ENCODE measurements at places on chromosomes 2 and 18. TPM values are rescaled to one million over a fixed set of nuclear protein-coding genes. Genes with fewer than 3 reads are reported as not detected.

DNA sequence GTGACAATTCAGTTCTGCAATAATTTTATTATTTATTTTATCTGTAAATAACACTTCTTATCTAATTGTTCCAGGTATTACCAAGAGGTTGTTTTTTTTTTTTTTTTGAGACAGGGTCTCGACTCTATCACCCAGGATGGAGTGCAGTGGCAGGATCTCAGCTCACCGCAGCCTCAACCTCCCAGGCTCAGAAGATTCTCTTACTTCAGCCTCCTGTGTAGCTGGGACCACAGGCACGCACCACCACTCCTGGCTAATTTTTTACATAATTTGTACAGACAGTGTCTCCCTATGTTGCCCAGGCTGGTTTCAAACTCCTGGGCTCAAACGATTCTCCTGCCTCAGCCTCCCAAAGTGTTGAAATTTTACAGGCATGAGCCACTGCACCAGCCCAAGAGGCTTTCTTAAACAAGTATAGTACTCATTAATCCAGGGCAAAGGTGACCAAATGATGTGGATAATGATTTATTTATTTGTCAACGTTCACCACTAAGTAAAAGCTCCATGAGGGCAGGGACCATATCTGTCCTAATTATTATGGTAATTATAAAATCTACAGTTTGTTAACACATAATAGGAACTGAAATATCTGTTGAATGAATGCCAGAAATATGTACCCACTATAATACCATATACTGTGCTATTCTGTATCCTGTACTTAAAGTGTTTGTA lies 12.0 kb downstream of the STK17B start:
- no peak for DNase-seq

- peak; percentile 39 for DNase-seq
Measured at GRCh38 chr2:233380132-233380895, 26.0 kb downstream of the DGKD start.

GRCh38 chr2:142140434-142140845 lies 9.6 kb upstream of the LRP1B start:
- DNase-seq, result no peak

DNA sequence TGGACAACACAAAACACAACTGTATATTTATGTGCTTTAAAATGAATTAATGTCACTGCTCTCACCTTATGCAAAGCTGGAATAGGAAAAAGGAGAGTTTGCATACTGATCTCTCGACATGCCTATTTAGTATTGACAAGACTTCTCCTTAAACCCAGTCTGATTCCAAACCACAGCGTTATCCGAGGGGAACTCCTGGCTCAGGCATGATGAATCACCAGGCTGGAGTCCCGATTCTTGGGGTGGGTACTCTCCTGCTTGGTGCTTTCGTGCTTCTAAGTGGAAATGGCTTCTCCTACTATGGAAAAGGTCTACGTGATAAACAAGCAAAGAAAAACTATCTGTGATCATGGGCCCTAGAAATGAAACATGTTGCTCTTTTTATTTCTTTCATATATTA lies 88.9 kb upstream of the SLC35G4 start:
- no peak for DNase-seq

GRCh38 chr2:5885451-5886173 lies 193.4 kb downstream of the SOX11 start:
- DNase-seq, result no peak

DNA sequence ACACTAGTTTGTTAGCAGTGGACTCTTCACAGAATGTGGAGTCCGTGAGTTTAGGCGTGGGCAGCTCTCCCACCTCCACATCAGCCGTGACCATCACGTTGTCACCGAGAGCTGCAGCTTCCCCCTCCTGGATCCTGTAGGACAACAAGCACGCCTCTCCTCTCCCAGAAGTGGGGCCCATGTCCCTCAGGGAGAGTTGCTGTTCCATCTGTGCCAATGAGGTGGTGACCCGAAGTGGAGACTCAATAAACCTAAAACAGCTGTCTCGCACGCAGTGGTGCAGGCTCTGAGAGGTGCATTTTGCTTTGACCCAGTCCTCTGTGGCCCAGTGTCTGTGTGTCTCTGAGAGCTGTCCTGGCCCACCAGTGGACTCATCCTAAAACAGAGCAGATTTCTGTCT lies 456.5 kb upstream of the SOX11 start:
- no peak for DNase-seq

DNA sequence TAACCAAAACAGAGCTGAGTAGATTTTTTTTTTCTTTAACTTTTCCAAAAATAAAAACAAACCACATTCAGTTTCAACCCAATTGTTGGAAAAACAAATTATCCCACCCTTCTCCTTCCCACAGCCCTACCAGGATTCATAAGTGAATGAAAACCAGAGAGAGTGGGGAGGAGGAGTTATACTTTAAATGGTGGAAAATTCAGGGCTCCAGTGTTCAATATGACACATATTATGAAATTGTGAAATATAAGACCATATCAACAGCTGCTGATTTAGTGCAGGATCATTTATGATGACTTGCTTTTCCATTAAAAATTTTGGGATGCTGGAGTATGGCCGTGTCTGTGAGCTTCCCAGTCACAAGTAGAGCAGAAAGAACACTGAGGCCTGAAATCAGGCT lies 26.7 kb downstream of the COLEC12 start:
- DNase-seq, result no peak

DNA sequence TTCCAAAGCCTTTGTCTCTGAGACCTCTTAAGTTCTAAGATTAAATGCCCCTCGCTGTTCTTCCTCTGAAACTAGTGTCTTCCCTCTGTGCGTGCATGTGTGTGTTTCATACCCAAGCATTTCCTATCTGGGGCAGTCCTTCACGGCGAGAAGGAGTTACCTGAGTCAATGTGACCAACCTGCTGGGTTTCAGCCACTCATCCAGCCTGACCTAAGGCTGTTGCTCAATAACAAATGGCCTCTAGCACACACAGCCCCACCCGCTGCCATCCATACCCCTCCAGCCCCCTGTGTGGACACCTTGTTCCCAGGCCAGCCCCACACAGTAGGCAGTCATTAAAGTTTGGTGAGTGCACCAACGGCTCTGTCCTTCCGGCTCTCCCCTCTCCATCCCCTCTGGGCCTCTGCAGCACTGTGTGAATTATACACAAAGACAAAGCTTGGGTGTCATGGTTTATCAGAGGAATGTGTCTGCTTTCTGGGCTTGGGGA lies 53.8 kb upstream of the FOSL2 start:
- peak; percentile 55 for DNase-seq

DNA sequence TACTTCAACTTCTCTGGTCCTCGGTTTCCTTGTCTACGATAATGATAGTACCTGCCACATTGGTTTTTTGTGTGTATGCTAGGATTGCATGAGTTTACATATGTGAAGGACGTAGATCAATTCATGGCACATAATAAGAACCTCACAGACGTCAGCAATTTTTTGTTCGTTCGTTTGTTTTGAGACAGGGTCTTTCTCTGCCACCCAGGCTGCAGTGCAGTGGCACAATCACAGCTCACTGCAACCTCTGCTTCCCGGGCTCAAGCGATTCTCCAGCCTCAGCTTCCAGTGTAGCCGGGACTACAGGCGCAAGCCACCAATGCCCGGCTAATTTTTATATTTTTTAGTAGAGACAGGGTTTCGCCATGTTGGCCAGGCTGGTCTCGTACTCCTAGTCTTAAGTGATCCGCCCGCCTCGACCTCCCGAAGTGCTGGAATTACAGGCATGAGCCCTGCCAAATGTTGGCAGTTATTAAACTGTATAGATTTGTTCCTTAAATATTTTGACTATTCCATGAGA lies 756 bp upstream of the SLC35F5 start:
- no peak for DNase-seq

GRCh38 chr18:62784338-62784965 lies 69.1 kb downstream of the PHLPP1 start:
- no peak for DNase-seq

DNA sequence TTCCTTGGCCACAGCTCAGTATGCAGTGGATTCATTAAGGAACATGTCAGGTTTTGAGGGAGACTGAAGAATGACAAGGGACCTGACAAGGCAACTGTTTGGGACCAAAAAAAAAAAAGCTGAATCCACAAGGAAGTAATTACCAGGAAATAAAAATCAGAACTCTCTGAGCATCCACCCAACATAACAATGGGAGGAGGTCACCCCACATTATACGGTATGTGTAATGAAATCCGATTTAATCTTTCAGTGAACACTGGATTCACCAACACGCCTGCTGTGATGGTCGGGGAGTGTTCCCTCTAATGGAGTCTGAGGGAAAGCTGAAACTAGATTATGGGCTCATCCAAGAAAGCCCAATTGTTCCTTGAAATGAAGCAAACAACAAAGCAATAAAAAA lies 329.3 kb downstream of the ETAA1 start:
- DNase-seq, result no peak

DNA sequence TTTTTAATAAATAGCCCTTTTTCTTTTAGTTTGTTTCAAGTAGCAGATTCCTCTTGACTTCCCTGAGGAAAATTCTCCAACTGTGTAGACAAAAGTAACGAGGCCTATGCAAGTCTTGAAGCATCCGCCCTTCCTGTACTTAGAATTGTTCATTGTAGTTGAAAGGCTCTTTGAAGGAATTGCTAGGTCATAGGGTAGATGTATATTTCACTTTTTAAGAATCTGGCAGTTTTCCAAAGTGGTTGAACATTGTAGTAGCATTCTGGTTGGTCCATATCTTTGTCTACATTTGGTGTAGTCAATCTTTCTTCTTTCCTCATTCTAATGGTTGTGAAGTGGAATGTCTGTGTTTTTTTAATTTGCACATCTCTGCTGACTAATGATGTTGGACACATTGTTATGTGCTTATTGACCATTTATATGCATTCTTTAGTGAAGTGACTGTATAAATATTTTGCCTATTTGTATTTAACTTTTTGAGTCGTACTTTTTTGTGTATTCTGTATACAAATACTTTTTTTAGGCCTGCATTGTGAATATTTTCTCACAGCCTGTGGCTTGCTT lies 5.6 kb upstream of the SERPINB11 start:
- DNase-seq, result no peak

DNA sequence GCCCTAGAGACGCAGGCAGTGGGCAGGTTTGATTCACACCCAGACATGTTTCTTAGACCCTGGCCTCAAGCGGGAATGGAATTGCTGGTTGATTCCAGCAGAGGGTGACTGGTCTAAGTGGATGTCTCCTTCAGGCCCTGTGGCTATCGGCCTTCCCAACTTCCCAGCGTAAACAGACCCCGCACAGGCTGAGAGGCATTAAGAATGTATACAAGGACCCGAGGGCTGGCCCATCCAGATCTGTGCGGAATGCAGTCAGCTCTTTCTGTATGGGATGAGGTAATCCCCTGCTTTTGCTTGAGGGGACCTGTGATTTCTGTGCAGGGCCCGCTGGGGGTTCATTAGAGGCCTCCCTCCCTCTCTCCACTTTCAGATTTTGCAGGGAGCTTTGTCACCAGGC lies 6.5 kb downstream of the ACKR3 start:
- DNase-seq, result no peak

GRCh38 chr2:84302513-84303412 lies 156.3 kb downstream of the SUCLG1 start:
- DNase-seq, result no peak

- DNase-seq, result peak; percentile 83
Measured at GRCh38 chr2:131635611-131636010, 107.9 kb downstream of the CCDC74A start.

- DNase-seq, result no peak
Measured at GRCh38 chr2:121974897-121975661, 219.6 kb downstream of the TSN start.

DNA sequence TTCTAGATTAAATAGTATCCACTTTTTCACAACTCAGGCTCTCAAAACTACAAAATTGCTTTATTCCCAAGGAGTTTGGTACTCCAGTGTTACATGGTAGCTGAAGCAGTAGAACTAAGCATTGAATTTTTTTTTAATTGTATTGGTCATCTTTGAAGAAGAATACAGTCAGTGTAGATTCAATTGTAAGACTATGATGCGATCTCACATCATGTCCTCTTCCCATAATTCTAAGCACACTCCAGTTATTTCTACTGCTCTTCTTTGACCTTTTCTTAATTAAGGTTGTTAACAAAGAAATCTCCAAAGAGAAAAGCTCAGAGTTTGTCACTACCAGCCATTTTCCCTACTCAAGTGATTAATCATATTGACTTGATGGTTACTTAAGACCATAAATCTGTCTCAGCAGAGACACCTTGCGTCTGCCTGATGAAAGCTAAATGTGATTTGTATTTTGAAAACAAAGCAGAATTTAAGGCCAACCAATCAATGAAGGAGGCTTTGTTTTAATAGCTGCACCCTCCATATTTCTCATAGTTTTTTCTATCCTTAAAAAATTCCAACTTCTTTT lies 130.2 kb downstream of the DTNA start:
- DNase-seq, result no peak

DNA sequence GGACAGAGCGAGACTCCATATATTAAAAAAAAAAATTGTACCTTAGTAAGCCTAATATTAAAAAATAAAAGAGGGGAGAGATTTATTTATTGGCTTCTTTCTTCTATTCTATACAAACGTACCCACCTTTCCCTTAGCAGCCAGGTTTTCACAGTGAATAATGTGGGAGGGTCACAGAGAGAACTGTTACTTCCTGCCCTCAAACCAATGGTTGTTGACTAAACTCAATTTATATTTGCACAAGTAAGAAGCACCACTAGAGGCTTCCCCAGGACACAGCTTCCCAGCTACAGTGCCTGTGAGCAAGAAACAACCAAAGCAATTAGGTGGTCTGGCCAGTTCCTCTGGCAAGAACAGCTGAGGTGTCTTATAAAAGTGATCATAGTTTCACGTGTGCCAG lies 28.9 kb upstream of the GALR1 start:
- no peak for DNase-seq

DNA sequence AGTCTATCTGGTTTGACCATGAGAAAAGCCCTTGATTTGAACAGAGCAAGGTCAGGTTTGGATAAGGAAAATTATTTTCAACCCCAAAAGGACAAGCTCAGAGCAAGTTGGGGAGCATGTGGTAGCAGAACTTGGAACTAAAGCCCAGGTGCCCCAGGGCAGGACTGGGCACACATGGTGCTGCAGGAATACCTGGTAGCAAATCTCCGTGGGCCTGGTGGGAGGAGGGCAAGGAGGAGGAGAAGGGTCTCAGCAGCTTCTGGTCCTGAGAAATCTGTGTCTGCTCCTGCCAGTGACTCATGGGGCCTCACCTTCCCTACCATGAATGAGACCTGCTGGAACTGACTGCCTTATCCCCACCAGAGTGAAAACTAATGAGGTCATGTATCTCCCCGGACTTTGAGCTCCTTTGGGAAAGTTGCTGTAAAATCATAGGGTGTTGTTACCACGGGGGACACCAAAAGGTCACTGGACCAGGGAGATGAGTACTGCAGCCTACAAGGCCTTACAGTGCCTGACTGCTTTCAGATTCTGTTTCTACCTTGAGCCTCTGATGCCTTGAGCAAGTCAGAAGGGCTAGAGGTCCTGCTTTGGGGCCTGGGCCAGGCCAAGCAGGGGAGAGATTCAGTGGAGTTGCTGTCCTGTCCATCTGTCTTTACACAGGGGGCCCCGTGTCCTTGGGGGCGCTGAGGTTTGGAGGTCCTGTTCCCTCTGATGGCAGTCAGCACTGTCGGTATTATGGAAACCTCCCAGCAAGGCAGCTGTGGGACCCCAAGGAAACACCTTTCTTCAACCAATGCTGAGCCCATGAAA lies 304.0 kb downstream of the MYCN start:
- no peak for DNase-seq

GNAL gene
- total RNA-seq, result 7.4 TPM

IGFBP5 gene
- total RNA-seq, result 497 TPM

IL1R1 gene
- total RNA-seq, result 407 TPM

KIF5C gene
- 0.84 TPM for total RNA-seq

IL36G gene
- not detected for total RNA-seq

REG1B gene
- 2.6 TPM for total RNA-seq

SLC35G4 gene
- total RNA-seq, result not detected

TRIB2 gene
- total RNA-seq, result 43.8 TPM

BBS5 gene
- total RNA-seq, result 10.3 TPM

DSG4 gene
- not detected for total RNA-seq

CRYGC gene
- total RNA-seq, result not detected
